ENCODE measurements at places on chromosomes 11 and 22.

- no peak for DNase-seq
Measured at GRCh38 chr22:23193882-23194281, 13.6 kb downstream of the BCR start.

GRCh38 chr11:57081356-57081755, 92.6 kb downstream of the OR5AK2 start:
- no peak for DNase-seq

DNA sequence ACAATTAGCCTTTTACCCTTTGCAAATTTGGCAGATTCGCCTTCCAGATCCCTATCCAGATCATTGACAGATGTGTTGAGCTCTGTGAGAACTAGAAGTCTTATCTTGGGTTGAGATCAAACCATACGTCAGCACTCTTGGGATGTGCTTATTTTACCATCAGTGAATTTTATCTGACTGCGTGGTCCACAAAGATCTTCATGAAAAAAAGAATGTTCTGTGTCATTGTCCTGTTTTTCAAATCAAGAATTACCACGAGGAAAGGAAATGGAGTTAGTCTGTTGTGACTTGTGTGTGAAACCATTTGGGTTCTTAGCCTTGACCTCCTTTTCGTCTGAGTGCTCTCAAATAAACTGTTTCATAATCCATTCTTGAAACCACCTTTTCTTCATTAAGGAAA, 86.2 kb upstream of the SORL1-AS1 start:
- DNase-seq: no peak

GRCh38 chr11:2299773-2300172, 1.9 kb downstream of the C11orf21 start:
- no peak for DNase-seq

GRCh38 chr11:8813658-8814057, 97.3 kb upstream of the AKIP1 start:
- DNase-seq: peak; percentile 66

DNA sequence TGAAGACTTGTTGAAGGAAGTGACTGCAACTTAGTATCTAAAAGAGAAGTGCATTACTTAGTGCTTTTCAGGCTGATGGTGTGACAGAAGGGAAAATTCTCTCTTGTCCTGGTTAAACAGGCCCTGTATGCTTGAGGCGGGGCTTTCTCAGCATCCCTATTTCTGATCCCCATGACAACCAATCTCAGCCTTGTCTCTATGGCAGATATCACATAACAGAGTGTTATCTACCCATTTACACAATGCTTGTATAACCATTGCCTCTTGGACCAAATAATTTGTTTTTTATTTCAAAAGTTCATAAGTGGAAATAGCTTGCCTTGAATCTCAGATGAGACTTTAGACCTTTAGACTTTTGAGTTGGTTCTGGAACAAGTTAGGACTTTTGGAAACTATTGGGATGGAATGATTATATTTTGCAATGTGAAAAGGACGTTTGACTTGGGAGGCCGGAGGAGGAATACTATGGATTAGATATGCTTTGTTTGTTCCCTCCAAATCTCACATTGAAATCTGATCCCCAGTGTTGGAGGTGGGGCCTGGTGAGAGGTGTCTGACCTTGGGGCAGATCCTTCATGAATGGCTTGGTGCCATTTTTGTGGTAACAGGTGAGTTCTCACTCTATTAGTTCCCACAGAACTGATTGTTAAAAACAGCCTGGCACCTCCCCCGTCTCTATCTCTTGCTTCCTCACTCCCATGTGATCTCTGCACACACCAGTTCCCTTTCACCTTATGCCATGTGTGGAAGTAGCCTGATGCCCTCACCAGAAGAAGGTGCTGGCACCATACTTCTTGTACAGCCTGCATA, 3.1 kb upstream of the GLYAT start:
- no peak for DNase-seq

DNA sequence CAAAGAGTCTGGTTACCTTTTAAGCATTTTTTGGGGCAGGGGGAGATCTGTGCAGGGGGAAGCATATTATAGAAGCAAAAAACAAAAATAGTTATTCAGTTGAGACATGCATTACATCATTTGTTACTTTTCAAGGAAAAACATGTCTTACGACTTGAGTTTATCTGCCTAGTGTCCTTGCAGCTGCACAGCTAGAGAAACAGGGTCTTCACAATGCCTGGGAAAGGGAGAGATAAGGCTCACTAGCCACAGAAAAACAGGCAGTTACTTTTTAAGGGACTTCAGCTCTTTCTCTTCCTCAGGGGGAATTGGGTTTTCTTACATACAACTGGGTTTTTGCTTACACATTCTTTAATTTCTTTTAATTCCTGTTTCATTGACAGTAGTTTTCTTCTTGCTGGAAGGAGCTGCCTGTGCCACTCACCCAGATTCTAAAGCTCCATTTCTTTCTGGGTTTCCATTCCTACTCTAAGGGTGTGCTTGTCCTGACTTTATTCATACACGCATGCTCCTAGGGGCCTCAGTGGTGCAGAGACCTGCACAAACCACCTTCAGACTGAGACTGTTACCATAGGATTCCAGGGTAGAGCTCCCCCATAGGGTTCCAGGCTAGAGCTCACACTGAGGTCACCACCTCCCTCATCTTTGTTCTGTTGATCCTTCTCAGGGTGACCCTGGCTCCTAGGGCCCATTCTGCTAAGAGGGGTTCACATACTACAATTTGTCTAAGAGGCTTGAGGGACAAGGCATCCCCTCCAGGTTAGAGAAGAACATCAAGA, 14.7 kb upstream of the UBQLNL start:
- DNase-seq: no peak

DNA sequence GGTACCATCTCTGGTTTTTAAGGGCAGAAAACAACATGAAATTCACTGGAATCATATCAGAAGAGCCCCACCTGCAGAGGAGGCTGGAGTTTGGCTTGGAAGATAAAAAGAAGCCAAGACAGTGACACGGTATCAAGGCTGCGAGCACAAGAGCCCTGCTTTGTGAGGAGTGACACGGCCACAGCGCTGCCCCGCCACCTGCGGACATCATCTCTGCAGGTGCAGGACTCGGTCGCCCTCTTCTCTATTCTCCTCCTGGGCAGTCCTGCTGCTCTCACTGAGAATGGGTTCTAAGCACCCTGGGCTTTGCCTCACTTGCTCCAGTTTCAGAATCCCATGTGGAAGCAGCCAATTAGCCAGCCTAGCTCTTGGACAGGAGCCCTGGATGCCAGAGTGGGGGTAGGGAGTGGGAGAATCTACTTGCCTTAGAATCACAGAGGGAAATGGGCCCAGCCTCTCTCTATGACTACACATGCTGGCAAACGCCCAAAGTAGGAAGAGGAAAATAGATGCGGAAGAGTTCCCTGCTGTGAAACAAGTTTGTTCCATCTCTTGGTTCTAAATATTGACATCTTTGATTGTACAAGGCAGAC, 17.1 kb downstream of the APOL4 start:
- no peak for DNase-seq

GRCh38 chr22:32327066-32327465, 30.6 kb upstream of the RFPL3 start:
- no peak for DNase-seq

DNA sequence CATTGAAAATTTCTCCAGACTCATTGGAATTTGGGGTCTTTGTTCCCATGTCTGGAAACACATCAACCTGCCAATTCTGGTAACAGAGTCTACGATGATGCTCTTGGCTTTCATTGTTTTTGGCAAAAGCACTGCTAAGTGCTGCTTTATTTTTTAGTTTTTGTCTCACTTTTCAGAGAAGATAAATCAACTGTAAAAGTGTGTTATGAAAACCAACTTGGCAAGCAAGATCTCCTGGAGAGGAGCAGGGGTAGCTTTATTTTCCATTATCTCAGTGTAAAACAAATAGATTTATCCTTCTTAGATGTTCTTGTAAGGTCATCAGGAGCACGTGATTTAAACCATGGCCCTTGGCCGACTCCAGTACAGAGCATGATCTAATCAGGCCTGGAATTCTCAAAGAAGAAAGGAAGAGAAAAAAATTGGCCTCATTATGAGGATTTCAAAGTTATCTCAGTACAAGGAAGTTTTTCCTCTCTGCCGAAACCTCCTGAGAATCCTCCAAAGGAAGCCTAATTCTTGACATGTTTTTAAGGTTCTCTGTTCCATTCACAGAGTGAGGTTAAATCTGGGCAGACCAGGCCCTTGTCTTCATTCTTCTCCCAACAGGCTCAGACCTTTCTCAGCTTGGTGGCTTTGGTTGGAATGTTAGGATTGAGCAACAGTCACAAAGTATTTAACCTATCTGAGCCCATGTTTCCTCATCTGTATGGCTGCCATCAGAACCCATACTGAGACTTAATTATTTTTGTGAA, 16.4 kb upstream of the PAMR1 start:
- no peak for DNase-seq

GRCh38 chr22:38656256-38657044, at the start of the genes CBY1 and FAM227A:
Gene CBY1 (plus strand): TSS chr22:38656638. CDS start chr22:38668055, 11,417 bp downstream.
Gene FAM227A (minus strand): TSS chr22:38656392. CDS start chr22:38650168, 6,224 bp downstream.
- DNase-seq: peak; percentile 69

- no peak for DNase-seq
Measured at GRCh38 chr11:92536883-92537282, 312.3 kb downstream of the FAT3 start.

DNA sequence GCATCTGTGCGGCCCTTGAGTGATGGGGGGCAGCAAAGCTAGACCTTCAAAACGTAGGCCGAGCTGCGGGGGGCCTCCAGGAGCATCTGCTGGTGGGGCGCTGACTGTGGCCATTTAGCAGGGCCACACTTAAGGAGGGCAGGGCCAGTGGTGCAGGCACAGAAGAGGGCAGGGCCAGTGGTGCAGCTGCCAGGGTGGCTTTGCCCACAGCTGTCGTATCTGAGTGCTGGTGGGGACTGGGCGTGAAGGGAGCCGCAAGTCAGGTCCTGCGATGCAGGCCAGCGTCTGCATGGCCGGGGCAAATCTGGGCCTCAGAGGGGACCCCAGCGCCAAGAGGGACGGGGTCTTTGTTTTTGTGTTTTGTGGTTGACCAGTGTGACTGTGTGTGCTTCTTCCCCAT, 27.7 kb downstream of the RNH1 start:
- DNase-seq: no peak

DNA sequence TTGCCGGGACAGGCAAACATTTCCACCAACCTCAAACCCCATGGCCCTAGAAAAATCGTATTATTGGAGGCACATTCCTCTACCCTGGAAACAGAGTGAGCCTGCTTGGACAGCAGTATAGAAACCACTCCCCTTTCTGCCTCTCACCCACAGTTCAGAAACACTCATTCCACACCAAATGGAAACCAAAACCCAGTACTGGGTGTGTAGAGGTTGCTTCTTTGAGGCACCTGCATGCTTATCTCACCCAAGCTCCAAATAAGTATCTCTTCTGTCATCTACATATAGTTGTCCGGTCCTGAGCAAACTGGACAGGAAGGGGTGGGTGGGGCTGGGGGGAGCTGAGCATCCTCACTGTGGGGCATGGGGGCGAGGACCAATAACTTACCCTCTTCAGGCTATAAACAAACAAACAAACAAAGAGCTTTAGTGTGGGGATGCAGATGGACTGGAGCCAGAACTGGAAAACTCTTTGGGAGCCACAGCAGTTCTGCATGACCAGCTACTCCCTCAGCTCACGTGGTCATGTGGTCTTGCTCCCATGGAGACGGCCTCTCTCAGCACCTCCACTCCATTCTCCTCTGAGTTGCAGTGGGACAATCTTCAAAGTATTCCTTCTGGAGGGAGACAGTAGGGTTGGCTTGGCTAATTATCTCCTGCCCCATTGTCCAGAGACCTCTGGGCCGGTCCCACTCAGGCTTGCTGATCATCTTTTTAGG, 1.0 kb upstream of the PLAAT2 start:
- no peak for DNase-seq

GRCh38 chr22:47593911-47594311, 831.5 kb downstream of the TBC1D22A start:
- no peak for DNase-seq

GRCh38 chr11:44326615-44327475, 16.9 kb upstream of the ALX4 start:
- DNase-seq: no peak

DNA sequence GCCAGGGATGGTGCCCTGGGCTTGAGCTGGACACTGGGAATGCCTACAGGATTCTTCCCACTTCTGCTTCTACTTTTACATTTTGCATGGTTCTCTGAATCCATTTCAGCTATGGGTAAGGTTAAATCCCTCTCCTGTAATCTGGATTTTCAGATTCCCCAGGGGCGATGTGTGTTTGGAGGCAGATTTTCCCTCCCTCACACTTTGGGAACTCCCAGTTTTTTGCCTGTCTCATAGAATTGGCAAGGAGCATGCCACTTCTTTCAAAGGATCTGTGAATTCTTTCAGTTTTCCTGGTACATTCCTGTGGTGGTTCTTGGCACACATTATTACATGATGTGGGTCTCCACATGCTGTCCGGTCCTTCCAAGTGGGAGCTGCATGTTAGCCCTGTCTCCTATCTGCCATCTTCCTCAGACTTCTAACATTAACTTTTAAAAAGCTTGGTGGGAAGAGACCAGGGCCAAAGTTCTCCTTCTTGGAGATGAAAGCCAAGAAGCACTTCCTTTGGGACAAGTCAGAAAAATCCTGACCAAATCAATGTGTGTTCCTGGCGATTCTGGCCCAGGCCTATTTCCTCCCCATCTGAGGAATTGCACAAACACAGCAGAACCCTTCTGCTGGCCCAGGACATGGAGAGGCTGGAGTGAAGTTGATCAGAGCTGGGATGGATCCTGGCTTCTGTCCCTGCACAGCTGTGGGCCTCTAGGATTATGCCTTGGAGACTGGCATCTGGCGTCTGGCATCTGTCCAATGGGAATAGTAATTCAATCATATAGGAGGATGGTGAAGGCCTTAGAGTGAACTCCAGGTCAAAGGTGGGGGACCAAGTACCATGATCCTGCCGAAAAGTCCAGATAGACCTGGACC, 5.4 kb upstream of the APOL2 start:
- DNase-seq: no peak

- peak; percentile 95 for DNase-seq
Measured at GRCh38 chr11:10304495-10305261, at the start of gene ADM. Gene ADM (plus strand): TSS chr11:10305073. CDS start chr11:10305701, 628 bp downstream.

DNA sequence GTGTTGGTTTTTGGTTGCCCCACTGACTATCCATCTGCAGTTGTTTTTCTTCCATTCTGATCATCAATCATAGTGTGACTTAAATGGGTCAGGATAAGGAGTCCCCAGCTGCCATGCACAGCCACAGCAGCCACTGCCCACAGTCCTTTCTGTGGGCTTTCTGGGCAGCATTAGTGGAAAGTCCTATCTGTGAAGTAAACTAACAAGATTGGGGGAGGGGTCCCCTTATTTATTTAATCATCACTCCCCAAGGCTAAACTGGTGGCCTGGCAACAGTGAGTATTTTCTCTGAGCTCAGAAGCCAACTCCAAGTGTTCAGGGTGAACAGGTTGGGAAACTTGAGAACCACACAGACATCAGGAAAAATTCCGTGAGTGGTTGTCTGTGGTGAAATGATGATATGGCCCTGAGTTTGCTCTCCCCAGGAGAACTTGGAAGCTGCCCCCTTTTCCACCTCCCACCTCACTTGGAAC, 145.0 kb downstream of the CCDC34 start:
- peak; percentile 79 for DNase-seq

DNA sequence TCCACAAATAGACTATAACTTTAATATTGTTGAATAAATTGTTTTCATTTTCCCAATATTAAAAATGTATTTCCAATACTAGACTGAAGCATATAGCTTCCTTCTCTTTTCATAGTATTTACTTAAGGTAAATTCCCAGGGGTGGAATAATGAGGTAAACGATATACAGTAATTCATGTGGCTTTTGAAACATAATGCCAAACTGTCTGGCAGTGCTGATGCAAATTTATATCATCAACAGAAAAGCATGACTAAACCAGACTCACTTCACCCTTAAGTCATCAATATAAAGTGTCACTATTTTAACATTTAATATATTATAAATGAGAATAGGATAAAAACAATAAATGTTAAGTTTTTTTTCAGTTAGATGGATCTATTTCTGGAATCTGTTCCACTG, 13.6 kb downstream of the C2CD3 start:
- no peak for DNase-seq

- DNase-seq: no peak
Measured at GRCh38 chr11:47460571-47461235, 11.8 kb upstream of the RAPSN start.

All from GM04504 (cell line).